LNCaP clone FGC (cell line): ENCODE measurements at places on chromosomes 1 and 21.

GRCh38 chr1:236176337-236177336 is 34.3 kb downstream of the GPR137B start:
- no peak for DNase-seq

DNA sequence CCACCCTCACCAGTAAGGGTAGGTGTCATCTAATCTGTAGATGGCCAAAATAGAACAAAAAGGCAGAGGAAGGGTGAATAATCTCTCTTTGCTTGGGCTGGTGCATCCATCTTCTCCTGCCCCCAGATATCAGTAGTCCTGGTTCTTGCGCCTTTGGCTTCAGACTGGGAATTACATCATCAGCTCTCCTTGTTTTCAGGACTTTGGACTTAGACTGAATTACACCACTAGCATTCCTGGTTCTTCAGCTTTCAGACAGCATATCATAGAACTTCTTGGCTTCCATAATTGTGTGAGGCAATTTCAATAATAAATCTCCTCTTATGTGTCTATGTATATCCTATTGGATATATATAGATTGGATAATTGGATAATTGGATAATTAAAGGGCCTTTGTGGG is 403.0 kb upstream of the USP24 start:
- no peak for DNase-seq

DNA sequence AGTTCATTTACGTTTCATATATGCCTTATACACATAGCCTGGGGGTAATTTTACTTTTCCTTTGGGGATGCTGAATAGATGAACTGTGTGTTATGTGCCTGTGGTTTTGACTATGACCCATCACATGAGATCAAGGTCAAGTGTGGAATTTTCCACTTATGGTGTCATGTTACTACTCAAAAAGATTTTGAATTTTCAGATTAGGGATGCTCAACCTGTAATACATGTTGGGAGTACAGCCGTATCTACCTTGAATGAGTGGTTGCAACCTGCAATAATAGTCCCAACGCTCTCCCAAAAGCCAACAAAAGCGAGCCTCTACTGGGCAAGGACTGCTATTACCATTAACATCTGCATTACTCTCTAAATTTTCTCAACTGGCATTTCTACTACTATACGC is 68.5 kb upstream of the SDC3 start:
- no peak for DNase-seq

DNA sequence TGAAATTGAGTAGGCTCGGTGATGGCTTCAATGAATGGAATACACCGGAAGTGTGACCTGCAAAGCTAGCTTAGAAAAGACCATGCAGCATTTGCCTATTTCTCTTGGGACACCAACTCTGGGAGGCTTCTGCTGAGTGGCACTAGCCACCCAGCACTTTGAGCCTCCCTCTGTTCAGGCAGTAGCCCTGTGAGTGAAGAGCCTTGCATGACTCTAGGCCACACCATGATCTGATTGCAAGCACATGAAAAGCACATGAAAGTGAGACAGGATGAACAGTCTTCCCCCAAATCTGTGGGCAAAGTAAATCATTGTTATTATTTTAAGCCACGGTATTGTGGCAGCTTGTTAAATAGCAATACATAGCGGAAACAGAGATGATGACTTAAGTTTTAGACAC is 2.8 kb downstream of the CD48 start:
- DNase-seq, result no peak

- peak; percentile 50 for DNase-seq
Measured at GRCh38 chr1:39102537-39103327, 76.6 kb downstream of the NDUFS5 start.

- DNase-seq, result no peak
Measured at GRCh38 chr1:169081503-169082123, 24.9 kb upstream of the ATP1B1 start.
